ENCODE measurements at places on chromosomes 7 and 10. TPM values are rescaled to one million over a fixed set of nuclear protein-coding genes. Genes with fewer than 3 reads are reported as not detected.

DNA sequence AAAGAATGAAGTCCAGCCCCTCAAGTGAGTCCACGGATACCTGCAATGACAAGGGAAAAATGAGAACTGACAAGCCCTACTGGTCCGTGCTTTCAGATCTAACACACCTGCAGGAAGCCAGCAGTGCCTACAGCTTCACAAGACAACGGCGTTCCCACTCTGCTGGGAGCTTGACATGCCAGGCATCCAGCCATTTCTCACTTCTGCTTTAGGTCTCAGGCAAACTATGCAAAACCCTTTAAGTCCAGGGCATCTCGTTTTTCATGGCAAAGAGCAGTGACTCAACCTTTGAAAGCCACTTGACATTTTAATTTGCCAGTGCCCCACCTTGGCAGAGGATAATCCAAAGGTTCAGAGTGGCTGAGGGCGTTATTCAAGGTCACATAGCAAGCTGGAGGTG, 49.1 kb upstream of the GPAM start:
- no peak for DNase-seq

GRCh38 chr7:120272701-120273475, at the start of gene KCND2:
Gene KCND2 (plus strand): TSS chr7:120273175.
- DNase-seq: no peak

- no peak for DNase-seq
Observed at GRCh38 chr7:41847151-41847550, 144.3 kb upstream of the INHBA start.

- DNase-seq: no peak
Observed at GRCh38 chr10:48496105-48496830, 108.6 kb downstream of the ARHGAP22 start.

- DNase-seq: no peak
Observed at GRCh38 chr7:151013356-151013732, 10.9 kb downstream of the ATG9B start.

The SHH gene
- total RNA-seq: 9.4 TPM
